ENCODE measurements at places on chromosomes 16 and 17.

DNA sequence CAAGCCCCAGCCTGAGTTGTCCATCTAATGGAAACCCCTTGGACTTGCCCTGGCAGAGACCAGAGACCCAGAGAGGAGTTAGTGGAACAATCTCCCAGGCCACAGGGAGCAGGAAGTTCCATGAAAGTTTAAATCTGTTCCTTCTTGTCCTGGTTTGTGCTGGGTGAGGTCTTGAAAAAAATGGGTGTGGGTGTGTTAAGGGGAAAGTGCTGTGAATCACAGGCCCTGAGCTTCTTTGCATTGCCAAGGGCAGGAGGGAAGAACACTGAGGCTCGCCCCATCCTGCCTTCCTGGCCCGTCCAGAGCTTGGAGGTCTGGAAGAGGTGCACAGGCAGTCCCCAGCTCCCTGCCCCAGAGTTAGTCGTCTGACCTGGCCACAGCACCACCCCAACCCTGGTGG, 2.3 kb downstream of the ADORA2B start:
- no peak for DNase-seq

- no peak for DNase-seq
Observed at GRCh38 chr17:82862737-82863382, 23.0 kb upstream of the ZNF750 start.

GRCh38 chr16:66622863-66623262, 18.4 kb downstream of the CMTM3 start:
- DNase-seq = no peak

GRCh38 chr17:50949128-50949988, 83.2 kb upstream of the TOB1 start:
- no peak for DNase-seq

DNA sequence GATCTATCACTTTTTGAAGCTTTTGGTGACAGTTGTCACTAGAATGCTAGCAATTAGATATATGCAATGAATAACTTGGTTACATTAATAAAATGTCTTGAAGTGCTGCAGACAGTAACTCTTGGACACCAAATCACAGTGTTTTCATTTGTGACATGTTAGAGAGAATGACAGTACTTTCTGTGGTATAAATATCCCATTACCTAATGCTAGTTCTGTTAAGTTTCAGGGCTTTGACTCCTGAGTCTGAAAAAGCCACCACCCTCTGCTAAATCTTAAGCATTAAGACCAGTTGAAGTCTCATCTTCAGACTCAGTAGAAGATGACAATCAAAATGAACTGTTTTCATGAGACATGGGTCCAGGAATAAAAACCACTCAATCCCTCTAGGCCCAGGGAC, 10.6 kb upstream of the CPHXL2 start:
- DNase-seq = no peak

GRCh38 chr17:20184977-20185619, 175.9 kb downstream of the SPECC1 start:
- DNase-seq = no peak

- DNase-seq = peak; percentile 60
Observed at GRCh38 chr16:3656491-3657468, 2.3 kb downstream of the DNASE1 start.

GRCh38 chr17:21286909-21287702, 2.6 kb downstream of the MAP2K3 start:
- DNase-seq = peak; percentile 64

GRCh38 chr17:45229681-45230409, 8.2 kb downstream of the FMNL1 start:
- DNase-seq = peak; percentile 66

- DNase-seq = peak; percentile 30
Observed at GRCh38 chr17:33038740-33039139, 47.1 kb downstream of the SPACA3 start.

- no peak for DNase-seq
Observed at GRCh38 chr16:22092143-22092933, at the start of gene VWA3A. TSS of gene VWA3A (plus strand) at chr16:22092541. CDS start at chr16:22092638, 97 bp downstream.

GRCh38 chr16:21949713-21950260, 3.4 kb upstream of the UQCRC2 start:
- DNase-seq = no peak

DNA sequence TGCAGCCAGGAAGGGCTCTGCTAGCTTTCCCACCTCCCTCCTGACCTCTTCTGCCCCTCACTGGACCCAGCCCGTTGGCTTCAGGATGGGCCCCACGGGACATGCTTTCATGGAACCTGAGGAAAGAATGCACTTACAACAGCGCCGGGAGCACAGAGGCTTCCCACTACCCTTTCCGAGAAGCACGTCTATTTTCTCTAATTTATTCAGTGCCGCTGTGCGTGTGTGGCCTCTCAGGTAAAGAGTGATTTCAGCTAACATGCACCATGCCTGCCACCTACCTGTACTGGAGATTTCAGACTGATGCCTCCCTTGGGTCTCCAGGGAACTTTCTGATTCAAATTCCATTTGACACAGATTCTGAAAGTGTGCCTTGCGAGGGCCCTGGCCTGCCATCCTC, 140.1 kb downstream of the CYLD start:
- DNase-seq = no peak

GRCh38 chr17:57701124-57701523, 44.0 kb downstream of the CCDC182 start:
- DNase-seq = no peak

DNA sequence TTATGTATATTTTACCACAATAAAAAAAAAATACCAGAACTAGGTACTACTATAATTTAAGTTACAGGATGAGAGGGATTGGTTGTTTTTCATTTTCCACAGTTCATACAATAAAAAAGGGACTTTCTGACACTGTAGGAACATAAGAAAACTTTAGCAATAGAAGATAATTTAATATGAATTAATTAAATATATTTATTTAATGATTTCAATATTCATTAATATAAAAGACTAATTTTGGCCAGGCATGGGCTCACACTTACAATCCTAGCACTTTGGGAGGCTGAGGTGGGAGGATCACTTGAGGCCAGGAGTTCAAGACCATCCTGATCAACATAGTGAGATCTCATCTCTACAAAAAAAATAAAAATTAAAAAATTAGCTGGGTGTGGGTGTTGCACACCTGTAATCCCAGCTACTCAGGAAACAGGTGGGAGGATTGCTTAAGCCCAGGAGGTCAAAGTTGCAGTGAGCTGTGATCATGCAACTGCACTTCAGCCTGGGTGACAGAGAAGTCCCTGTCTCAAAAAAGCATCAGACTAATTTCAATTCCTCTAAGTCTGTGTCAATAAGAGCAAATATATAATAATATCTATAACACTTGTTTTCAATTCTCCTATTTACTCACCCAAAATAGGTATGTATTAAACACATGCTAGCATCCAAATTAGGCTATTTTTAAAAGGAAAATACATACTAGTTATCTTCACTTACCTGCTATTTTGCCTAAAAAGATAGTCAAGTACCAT, 79.6 kb downstream of the BRIP1 start:
- DNase-seq = no peak

DNA sequence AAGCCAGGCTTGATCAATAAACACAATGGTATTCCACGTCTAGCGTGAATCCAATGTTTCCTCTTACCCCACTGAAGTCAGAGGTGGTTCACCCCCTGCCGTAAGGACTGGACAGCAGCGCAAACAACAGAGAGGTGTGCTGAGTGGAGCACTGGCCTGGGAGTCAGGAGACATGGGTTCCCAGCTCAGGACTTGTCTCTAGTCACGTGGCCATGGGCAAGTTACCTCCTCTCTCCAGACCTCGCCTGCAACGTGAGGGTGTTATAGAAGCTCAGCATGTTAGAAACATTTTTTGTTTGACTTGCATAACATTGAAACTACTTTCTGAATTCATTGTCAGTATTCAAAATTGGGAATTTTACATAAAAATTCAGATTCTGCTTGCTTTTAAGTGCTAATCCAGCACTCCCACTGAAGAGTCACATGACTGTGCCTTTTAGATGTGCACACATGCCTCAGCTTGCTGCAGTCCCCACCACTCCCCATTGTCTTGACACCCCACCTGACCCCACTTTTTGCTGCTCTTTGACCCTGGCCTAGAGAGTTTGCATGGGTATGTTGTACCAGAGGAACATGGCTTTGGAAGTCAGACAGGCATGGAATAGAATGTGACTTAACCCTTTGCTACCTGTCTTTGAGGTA, 8.8 kb upstream of the CPNE2 start:
- DNase-seq = no peak

DNA sequence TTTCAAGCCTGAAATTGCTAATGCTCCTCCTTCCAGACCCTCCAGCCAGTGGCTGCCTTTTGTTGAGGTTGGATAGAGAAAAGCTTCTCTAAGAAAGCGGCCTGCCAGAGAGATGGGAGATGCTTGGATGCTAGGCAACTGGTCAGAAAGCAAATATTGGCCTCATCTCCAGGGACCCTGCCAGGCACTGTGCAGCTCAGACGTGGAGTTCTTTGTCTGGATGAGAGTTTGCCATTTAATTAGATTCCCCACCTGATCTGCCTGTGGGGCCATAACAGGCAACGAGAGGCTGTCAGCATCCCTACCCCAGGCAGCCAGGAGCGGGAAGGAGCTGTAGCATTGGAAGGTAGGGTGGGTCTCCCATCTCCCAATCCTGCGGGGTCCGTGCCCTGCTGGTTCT, 52.7 kb downstream of the ASIC2 start:
- DNase-seq = no peak

- no peak for DNase-seq
Observed at GRCh38 chr17:64460955-64461354, 12.0 kb downstream of the MILR1 start.

DNA sequence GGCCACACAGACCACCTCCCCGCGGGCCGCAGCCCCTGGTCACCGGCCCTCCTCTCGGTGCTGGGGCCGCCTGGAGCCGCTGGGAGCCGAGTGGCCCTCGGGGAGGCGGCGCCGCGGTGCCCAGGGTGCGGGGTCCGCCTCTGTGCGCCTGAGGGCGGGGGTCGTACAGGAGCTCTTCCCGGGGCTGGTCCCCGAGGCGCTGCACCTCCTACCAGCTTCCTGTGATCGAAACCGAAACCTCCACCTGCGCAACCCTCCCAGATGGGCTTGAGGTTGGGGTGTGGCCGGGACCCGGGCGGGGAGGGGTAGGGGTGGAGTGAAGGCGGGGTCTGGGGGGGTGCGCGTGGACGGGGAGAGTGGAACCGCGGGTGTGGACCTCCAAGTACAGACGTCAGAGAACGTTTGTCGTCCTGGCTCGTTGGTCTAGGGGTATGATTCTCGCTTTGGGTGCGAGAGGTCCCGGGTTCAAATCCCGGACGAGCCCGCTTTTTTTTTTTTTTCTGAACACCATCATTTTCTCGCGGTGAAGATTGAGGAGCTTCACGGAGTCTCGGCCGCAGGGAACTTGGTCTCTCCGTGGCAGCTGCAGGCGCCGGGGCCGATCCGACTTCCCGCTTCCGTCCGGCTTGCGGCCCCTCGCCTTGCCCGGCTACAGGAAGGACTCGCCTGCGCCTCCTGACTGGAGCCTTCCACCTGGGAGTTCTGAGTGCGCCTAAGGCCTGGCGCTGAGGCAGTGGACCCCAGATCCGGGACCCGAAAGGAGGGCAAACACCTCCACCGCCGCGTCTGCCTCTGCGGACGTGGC, 23.9 kb downstream of the ZNF213 start:
- DNase-seq = peak; percentile 88

- DNase-seq = no peak
Observed at GRCh38 chr17:28392491-28392890, 13.5 kb downstream of the SLC46A1 start.

GRCh38 chr17:18277076-18277475, 16.6 kb downstream of the MIEF2 start:
- DNase-seq = no peak

DNA sequence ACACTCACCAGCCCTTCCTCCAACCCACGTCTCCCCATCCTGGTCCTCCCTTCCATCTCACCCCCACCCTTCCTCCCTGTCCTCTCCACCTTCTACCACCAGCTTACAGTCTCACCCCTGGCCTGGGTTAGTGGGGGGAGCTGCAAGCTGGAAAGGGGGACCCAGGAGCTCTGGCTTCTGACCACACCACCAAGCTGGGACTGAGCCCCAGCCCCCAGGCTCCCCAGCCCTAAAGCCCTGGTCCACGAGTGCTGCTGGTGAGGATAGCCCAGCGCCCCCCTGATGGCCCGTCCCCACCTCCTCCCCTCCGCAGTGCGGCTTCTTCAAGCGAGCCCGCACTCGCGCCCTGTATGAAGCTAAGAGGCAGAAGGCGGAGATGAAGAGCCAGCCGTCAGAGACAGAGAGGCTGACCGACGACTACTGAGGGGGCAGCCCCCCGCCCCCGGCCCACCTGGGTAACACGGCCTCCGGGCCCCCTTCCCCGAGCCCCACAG, 7.2 kb upstream of the PDK2 start:
- no peak for DNase-seq

DNA sequence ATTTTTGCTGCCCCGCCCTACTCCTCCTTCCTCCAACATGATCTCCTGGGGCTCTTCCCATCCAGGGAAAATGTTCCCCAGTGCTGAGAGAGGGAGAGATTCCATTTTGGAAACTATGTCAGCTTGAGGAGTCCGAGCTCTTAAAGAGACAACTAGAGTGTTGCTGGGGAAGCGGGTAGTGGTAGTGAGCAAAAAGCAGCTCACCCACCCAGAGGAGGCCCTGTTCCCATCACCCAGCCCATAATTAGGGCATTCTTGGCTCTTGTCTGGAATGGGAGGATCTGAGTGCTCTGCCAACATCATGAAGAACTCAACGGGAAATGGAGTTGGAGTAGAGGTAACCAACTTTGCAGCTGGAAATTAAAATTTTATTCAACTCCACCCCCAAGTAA, 9.1 kb upstream of the MSL1 start:
- no peak for DNase-seq

Data from stimulated activated CD4-positive, alpha-beta T cell treated with anti-CD3 and anti-CD28 coated beads, Interleukin-15, amount 100 ng/mL, for 24 hours (primary cell).